ENCODE measurements at places on chromosomes 3 and 15.

DNA sequence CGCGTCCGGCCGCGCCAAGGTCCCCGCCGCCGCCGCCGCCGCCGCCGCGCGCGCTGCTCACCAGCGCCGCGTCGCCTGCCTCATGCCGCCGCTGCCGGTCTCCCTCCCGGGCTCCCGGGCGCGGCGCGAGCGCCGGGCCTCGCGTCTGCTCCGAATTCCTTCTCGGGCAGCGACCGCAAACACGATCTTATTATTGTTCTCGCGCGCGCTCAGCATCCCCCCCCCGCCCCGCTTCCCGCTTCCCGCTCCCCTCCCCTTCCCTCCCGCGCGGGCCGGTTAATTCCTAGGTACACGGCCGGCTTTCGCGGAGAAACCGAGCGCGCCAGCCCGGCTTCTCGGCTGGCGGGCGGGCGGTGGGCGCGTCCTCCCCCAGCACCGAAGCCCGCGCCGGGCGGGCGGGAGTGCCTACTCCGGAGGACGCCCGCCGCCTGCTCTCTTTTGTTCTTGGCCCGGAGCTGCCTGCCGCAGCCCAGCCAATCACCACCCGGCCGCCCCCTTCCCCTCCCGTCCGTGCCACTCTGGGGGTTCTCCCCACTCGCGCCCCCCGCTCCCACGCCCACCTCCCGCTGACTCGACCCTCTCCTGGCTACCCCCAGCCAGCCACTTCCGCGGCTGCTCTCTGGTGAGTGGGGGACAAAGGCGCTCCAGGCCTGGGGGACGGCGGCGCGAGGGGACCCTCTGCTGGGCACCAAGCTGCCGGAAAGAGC lies at the start of gene HDGFL3:
TSS of gene HDGFL3 (minus strand) at position 164 of the 707 bp plus-strand sequence. CDS start 409 bp downstream, outside the sequence.
- peak; percentile 52 for DNase-seq

GRCh38 chr15:69472562-69472961 lies 19.9 kb downstream of the RPLP1 start:
- no peak for DNase-seq

DNA sequence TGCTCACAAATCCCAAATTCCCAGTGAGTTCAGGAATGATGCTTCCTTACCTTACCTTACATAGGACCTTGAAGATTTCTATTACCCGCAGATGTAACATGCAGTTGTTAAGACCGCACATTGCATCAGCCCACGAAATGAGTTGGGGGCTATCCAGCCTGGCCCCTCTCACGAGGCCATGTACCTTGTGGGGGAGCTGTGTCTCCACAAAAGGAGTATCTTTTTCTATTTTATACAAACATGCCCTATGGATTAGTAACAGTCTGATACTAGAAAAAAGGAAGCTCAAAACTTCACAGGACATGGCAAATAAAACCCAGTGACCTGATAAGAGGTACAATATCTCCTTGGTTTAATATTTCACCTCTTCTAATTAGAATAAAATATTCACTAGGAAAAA lies 1086.8 kb upstream of the CFAP20DC start:
- DNase-seq: no peak

GRCh38 chr15:42313463-42313862 lies 40.2 kb upstream of the TMEM87A start:
- no peak for DNase-seq

DNA sequence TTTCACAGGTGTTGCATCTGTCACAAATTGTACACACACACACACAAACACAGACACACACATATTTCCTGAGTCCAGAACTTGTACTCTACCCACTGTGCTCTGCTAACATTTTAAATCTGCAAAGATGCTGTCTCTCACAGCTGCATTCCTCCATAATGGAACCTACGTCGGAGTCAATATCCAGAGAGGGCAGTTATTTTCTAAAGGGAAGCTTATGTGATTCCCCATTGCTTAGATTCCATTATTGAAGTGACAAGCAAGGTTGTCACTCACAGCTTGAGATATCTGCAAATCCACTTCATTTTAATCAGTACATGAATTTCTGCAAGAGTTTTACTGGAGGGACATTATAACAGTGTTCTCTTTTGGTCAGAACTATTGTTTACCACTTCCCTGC lies 992.4 kb downstream of the NSUN3 start:
- DNase-seq: no peak

GRCh38 chr3:81666502-81667121 lies 94.8 kb downstream of the GBE1 start:
- DNase-seq: peak; percentile 10

DNA sequence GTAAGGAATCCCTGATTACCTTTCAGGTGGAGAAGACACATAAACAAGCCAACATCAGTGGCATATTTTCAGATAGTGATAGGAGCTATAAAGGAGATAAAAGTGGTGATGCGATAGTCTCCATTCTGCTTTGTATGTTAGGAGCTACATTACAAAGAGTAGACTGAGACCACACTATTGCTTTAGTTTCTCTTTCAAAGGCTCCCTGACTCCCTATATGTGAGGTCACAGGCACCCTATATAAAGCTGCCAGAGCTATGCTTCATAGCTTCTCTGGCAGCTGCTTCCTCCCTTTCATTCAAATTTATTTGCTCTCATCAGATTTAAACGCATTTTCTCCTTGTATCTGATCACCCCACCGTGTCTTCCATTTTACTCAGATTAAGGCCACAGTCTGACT lies 466.6 kb downstream of the IL5RA start:
- DNase-seq: no peak

- DNase-seq: no peak
Observed at GRCh38 chr3:159667261-159667660, 321.4 kb upstream of the IL12A start.

GRCh38 chr15:78047761-78048627 lies 29.5 kb downstream of the TBC1D2B start:
- no peak for DNase-seq

DNA sequence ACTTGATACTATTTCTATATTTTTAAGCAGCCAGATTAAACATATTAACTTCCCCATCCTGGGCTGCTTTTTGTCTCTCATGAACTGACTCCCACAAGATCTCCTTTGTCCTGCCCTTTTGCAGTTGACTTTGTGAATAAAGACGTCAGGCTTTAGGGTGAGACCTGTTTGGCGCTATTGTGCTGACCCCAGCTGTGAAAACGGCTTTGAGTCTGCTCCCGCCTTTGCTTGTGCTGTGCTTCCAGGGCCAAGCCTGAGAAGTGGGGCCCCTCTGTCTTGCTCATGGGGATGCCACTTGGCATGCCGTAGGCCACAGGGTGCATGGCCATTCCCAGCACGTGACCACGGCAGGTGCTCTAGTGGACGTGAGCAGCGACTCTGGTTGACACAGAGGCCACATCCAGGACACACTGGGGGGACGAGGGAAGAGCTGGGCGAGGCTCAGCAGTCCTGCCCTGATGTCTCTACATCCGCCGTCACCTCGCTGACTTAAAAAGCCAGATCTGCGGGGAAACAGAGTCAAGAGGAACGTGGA lies 268.9 kb upstream of the LYSMD4 start:
- DNase-seq: no peak

GRCh38 chr3:143298886-143299535 lies 179.4 kb downstream of the CHST2 start:
- no peak for DNase-seq

- DNase-seq: no peak
Observed at GRCh38 chr3:171456765-171457606, 3.2 kb downstream of the TNIK start.

GRCh38 chr3:162978136-162978535 lies 1481.5 kb downstream of the OTOL1 start:
- no peak for DNase-seq

GRCh38 chr3:13231781-13232666 lies 158.8 kb upstream of the IQSEC1 start:
- peak; percentile 70 for DNase-seq
